Activated T-cell treated with anti-CD3 and anti-CD28 coated beads for 4 hours (primary cell): ENCODE measurements at places on chromosomes 7 and 10.

GRCh38 chr10:113735913-113736312 is 15.6 kb upstream of the PLEKHS1 start:
- no peak for DNase-seq

DNA sequence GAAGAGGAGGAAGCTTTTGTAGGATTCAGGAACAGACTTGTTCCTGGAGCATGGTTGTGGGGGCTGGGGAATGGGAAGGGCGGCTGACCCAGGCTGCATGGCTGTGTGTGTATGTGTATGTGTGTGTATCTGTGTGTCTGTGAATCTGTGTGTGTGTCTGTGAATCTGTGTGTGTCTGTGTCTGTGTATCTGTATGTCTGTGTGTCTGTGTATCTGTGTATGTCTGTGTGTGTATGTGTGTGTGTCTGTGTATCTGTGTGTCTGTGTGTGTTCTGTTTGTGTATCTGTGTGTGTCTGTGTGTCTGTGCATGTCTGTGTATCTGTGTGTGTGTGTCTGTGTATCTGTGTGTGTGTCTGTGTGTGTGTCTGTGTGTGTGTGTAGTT is 6.6 kb upstream of the STX1A start:
- DNase-seq: no peak

GRCh38 chr10:60942788-60943315 is 1.1 kb downstream of the RHOBTB1 start:
- DNase-seq: no peak

DNA sequence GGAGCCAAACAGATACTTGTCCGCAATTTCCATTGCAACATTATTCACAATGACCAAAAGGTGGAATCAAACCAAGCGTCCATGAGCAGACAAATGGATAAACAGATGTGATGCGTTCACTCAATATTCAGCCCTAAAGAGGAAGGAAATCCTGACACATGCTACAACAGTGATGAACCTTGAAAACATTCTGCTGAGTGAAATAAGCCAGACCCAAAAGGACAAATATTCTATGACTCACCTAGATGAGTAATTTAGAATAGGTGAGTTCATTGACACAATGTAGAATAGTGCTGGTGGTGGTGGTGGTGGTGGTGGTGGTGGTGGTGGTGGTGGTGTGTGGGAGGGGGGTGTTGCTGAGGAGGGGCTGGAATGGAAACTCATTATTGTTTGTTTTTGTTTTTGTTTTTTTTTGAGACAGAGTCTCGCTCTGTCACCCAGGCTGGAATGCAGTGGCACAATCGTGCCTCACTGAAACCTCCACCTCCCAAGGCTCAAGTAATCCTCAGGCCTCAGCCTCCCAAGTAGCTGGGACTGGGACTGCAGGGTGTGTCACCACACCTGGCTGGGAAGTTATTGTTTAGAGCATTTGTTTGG is 28.6 kb downstream of the SMKR1 start:
- DNase-seq: peak; percentile 28

- no peak for DNase-seq
Observed at GRCh38 chr7:154587792-154588191, 415.1 kb downstream of the PAXIP1 start.

DNA sequence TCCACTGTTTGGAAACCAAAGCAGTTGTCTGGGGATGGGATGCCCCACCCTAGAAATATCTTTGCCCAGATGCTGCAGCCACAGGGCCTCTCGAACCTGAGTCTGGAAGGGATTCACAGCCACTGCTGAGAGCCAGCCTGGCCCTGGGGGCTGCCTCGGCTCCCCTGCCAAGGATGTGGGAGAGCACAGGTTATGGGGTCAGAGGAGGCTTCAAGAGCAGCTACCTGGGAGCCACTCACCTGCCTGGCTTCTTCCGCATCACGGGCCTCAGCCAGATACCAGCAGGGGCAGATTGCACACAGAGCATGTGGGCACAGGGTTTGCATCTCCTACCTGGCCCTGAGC is 5.4 kb upstream of the PWWP2B start:
- DNase-seq: no peak

DNA sequence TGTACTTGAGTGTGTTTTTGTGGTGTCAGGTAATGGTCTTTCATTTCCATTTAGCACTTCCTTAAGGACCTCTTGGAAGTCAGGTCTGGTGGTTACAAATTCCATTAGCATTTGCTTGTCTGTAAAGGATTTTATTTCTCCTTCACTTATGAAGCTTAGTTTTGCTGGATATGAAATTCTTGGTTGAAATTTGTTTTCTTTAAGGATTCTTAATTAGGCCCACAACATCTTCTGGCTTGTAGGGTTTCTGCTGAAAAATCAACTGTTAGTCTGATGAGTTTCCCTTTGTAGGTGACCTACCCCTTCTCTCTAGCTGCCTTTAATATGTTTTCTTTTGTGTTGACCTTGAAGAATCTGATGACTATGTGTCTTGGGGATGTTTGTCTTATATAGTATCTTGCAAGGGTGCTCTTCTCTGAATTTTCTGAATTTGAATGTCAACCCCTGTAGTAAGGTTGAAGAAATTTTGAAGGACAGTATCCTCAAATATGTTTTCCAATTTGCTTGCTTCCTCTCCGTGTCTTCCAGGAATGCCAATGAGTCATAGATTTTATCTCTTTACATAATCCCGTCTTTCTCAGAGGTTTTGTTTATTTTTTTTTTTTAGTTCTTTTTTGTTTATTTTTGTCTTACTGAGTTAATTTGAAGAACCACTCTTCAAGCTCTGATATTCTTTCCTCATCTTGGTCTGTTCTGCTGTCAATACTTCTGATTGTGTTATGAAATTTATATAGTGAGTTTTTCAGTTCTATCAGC is 70.2 kb downstream of the SLC39A12 start:
- DNase-seq: no peak

- DNase-seq: no peak
Observed at GRCh38 chr7:54662701-54663100, 96.3 kb downstream of the SEC61G start.

- DNase-seq: no peak
Observed at GRCh38 chr7:45595809-45596664, 21.9 kb downstream of the ADCY1 start.

GRCh38 chr10:60896810-60897209 is 47.2 kb downstream of the RHOBTB1 start:
- no peak for DNase-seq
